ENCODE measurements at places on chromosomes 6 and 20. TPM values are rescaled to one million over a fixed set of nuclear protein-coding genes. Genes with fewer than 3 reads are reported as not detected.

- DNase-seq, result no peak
Measured at GRCh38 chr6:3614918-3615317, 136.6 kb downstream of the PXDC1 start.

DNA sequence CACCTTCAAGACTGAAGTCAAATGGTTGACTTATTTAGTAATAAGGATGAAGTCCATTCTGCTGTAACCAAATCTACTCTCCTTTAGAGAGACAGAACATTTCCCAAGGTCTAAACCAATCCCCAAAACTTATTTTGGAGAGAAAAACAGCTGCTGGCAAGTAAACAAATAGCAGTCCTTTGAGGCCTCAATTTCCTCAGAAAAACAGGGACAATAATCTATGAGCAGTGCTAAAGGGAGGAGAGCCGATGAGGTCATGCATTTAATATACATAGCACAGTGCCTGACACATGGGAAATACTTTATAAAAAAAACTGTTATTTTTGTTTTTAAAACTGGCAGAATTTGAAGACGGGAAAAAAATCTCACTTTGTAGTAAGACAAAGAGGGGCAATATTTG, 526.0 kb downstream of the EPM2A start:
- DNase-seq, result no peak

- DNase-seq, result no peak
Measured at GRCh38 chr6:42460883-42461282, 9.2 kb upstream of the TRERF1 start.

GRCh38 chr6:30726506-30727413, 6.6 kb downstream of the TUBB start:
- DNase-seq, result no peak

GRCh38 chr6:87541744-87542143, 48.0 kb downstream of the RARS2 start:
- no peak for DNase-seq

DNA sequence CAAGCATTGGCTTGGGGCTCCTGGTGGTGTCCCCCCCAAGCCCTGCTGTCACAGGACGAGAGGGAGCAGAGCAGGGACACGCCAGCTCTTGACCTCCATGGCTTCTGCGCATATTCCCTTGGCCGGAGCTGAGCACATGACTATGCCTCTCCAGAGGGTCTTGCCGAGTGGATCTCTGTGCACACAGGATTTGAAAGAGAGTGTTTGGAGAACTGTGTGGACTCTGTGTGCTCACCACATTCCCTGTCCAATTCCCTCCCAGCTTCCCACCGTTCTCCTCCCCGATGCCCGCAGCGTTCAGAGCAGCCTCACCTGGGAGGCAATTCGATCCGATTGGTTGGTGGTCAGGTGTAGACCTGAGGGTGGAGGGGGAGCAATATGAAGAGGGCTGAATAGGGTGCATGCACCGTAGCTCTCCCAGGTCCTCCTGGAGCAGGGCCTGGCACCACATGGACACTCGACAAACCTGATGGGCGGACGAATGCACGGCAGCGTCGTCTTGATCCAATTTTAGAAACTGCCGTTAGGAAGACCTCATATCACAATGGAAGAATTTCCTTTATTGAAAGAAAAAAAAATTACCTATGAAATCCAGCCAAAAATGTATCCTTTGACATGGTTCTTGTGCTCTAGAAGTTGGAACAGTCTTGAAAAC, 287.8 kb downstream of the CDH4 start:
- no peak for DNase-seq

RSPO3 gene
- not detected for total RNA-seq

TSPO2 gene
- total RNA-seq, result not detected

NOTCH4 gene
- total RNA-seq, result 1.4 TPM

SLC22A2 gene
- total RNA-seq, result not detected
